ENCODE measurements at places on chromosomes 4 and X.

DNA sequence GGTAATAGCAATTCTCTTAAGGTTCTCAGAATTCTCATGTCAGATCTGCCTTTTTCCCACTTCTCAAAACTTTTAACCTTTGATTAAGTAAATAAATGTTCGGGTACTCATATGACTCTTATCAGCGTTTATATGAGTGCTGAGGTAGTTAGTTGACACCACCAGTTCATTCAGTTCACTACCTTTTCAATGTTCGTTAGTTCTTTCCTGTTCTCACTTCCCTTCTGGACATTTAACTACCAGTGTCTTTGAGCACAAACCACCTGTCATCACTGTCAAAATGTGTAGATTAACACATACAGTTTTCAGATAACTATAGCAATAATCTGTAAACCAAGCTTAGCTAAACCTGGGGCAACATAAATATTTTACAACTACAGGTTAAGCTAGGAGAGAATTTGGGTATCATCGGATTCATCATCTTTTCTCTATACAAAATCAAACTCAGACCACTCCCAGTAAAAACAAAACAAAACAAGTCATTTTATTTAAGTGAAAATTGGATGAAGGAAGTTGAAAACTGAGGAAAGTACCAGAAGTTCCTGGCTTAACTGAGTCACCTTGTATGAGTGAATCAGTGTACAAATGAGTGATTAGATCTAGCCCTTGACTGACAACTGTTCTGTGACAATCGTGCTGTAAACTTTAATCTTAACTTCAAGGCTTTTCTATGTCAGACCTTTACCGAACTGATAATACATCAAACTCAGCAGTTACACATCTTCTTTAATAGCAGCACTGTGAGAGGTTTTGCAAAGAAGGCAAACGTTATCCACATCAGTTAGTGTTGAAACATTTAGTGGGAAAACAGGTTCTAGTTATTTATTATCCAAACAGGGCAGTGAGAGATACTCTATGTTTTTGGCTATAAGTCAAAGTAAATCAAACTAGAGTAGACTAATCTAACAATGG is 41.9 kb downstream of the ARHGEF38 start:
- no peak for DNase-seq

GRCh38 chr4:148214529-148215166 is 227.6 kb downstream of the NR3C2 start:
- DNase-seq: no peak

DNA sequence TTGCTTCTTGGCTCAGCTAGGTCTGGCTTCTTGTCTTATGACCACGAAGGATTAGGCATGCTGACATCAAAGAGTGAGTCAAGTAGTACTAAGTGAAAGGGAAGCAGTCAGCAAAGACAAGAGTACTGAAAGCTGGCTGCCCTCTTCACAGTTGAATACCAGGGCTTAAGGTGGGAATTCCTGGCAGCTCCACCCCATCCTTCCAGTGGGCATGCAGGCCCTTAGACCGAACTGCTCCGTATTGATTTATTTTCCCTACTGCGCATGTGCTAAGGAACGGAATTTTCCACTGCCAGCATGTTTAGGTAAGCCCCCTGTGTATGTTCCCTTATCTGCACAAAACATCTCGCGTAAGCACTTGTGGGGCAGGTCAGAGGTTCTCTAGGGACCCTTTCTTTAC is 2320.1 kb downstream of the ARAP2 start:
- DNase-seq: no peak

- no peak for DNase-seq
Observed at GRCh38 chrX:387729-388128, 1.0 kb upstream of the PPP2R3B start.

DNA sequence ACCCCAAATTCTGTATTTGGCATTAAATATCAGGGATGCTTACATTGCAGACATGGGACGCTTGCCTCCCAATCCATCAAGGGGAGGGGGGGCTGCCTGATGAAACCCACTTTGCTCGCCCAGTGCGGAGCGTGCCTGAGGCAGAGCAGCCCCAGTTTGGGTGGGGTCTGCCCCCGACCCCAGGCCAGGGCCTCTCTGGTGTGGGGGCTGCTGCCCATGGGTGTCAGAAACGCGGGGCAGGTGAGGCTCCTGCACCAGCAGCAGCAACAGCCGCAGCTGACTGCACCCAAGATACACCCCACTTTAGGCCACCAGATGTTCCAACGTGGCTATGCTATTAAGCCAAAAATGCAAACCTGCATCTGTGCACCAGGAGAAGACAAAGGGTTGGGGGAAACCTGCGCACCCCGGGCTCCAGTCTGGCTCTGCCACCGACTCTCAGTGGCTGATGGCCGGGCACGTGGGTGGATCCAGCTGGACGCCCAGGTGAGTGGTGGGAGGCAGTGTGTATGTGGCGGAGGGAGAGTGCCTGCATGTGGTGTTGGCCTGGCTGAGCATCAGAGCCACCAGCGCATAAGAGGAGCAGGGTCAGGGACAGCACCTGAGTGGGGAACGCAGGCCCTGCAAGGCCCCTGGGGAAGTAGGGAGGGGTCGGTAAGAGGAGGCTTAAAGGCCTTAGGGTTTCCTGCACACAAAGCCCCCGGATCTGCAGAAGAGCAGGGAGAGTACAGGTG is 86.2 kb downstream of the ABLIM2 start:
- no peak for DNase-seq

- no peak for DNase-seq
Observed at GRCh38 chrX:126339928-126340327, 173.8 kb upstream of the DCAF12L2 start.

DNA sequence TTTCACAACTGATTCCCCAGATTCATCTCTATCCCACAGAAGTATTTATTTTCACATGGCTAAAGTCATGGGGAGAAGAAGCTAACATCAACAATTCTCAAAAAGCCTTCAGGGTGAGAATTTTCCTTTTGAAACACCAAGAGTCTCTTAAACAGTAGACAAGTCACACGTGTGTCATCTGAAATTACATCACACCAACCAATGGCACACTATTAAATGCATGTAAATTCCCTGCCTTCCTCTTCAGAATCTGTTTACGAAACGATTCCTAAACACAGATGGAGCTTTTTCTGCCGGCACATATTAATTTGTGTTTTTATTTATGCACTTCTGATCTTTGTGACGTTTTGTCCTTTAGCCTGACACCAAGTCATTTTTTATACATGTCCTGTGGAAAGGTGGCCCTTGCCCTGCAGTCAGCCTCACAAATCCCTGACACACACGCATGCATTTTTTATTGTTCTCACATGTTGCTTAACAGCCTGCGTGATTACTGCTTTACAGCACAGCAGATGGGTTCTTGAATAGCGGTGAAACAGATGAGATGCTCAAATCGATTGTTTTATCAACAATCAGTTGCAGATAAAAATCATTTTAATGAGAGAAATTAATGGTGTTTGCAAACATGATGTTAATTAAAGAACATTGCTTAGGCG is 735.9 kb upstream of the TENM3 start:
- DNase-seq: no peak

DNA sequence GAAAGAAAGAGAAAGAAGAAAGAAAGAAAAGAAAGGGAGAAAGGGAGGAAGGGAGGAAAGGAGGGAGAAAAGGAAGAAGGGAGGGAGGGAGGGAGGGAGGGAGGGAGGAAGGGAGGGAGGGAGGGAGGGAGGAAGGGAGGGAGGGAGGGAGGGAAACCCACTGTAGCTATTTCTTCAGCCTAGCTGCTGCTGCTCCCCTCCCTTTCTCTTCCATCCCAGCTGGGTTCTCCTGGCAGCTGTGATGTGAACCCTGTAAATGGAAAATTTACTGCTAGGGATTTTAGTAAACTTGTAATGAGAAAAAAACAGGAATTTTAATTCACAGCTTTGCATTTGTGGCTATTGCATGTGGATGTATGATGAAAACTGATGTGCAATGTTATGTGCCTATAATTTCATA is 8.0 kb downstream of the NR0B1 start:
- no peak for DNase-seq

DNA sequence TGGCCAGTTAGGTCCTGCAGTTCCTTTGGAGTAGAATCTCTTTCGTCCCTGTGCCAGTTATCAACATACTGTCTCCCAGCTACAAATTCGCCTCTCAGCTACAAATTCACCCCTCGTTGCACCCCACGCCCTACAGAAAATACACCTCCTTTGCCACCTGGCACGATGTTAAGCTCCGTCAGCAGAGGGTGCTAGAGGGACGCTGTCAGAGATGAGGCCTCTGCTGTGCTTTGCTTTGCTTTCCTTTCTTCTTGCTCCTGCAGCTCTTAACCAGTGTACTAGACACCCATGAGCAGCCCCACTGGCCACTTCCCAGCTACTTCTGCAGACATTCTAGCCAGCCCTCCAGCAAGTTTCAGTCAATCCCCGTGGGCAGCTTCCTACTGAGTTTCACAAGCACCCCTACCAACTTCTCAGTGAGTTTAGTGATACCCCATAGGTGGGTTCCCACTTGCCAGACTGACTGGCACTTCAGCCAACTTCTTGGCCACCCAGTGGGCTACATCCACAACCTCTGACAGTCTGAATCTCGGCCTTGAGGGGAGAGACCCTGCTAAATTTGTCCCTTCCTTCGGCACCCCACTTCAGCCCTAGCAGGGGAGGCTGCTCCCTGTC is 21.8 kb downstream of the HAUS3 start:
- DNase-seq: peak; percentile 66

DNA sequence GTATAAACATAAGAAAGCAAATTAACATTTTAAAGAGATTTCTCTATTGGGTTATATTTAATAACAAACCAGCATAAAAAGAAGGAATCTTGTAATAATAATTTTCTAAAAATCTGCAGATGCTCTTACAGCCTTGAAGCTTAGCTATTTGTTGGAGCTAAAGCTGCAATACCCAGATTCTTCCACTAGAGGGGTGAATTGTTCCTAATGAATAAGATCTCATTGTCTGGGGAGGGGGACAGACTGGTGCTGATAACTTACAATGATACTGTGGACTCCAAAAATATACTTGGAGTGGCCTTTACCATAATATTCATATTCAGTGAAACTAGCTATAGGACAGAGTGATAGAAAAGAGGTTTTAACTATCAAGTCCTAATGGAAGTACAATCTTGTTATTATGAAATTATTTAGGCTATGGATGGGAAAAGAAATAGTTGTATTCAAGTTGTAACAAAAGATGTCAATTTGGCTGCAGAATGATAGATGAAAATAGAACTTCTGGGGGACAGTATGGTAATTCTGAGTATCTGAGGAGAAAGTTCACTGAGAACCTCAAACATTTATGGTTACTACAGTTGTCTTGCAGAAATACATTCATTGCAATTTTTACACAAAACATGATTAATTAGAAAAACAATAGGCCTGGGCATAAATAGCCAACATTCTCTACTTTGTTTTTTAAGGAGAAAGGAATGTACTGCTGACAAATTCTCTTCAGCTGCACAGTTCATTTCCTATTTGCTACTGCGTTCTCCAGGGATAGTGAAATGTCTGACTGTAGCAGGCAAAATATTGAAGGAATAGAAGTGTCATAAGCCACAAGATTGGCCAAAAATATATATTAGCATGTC is 443.3 kb downstream of the GBA3 start:
- no peak for DNase-seq

DNA sequence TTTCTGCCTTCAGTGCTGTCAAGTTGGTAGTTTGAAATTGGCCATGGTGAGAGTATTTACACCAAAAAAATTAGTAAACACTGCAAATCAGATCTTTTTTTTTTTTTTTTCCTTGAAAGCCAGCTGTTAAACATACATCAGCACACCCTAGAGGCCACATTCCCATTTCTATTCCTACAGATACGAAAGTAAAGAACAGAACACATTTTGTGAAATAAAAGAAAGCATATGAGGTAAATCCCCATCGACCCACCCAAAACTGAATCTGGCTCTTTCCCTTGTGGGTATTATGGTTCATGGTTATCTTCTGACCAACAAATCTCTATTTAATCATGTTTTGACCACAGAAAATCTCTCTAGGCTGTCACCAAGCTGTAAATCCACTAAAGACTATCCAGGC is 41.8 kb upstream of the AP1AR start:
- no peak for DNase-seq

DNA sequence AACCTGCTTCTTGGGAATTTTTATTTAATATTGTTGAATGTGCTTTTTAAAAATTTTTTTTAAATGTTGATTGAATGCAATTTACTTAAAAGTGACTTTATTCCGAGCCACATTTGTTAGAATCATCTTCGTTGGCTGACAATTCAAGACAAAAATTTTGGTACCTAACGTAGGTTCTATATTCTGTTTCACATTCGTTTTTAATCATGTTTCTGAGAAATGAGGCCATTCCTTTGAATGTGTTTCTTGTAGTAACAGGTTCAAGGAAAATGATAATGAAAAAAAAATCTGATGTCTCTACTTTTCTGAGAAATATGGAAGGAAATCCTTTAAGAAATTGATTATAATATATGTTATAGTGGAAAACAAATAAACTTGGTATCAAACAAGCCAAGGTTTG is 92.3 kb upstream of the DCLK2 start:
- no peak for DNase-seq

DNA sequence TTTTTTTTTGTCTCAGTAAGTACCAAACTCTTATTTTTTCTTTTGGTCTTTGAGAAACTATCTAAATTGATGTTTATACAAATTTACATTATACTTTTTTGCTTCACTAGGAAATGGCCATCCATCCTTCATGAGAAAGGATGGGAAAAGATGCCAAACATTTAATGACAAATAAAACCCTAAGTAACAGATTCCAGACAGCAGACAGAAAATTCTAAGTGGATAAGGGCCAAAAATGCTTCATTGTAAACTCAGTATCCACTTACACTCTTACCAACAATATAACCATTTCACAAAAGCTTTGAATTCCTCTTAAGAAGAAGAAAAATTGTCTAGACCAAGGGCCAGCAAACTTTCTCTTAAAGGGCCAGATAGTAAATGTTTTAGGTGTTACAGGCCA is 3.5 kb downstream of the GUCY1B1 start:
- no peak for DNase-seq

DNA sequence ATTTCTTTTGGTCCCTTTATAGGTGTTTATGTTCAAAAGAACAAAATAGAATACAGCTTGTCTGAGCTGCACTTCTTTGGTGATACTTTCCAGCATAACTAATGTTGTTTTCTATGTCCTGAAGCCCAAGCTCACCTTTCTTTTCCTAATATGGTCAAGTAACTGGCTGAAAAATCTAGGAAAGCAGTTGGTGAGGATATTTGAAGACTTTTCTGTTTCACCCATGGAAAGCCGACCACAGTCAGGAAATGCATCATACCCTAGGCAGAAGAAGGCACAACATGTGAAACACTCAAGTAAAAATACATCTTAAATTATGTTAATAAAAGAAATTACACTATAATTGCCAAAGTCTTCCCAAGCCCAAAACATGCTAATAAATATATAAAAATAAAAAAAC is 337.0 kb downstream of the PDGFC start:
- DNase-seq: no peak

DNA sequence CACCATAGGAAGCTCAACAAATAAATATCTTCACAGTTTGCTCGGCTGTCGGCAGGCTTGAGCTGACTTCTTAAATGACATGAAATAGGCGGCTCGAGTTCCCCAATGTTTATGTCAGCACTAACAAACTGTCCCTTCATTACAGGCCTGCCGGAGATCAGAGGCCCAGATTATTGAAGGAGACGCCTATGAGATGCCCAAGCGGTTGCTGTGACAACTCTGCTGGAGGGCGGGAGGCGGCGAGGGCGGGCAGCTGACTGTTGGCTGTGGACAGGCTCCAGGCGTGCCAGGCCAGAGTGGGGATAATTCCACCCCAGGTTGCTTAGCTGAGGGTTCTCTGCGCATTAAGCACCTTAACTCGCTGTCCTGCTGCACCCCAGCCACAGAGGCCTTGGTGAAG is 39.2 kb upstream of the MSX1 start:
- DNase-seq: no peak
